ENCODE measurements at places on chromosomes 11 and 22.

DNA sequence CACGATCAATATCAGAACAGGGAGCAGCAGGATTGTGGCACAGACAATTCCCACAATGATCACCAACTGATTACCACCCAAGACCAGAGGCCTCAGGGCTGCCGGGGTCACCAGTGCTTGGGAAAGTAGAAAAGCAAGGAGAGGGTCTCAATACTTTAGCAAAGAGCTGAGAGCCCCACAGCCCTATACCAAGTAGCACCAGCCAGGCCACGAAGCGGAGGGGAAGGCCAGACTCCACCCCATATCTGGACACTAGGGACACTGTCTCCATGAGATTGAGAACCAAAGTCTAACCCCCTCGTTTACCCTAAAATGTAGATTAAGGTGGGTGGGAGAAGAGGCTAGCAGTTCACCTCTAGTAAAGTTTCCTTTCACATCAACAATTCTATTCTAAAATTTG is 24.1 kb upstream of the SCN2B start:
- DNase-seq = no peak

DNA sequence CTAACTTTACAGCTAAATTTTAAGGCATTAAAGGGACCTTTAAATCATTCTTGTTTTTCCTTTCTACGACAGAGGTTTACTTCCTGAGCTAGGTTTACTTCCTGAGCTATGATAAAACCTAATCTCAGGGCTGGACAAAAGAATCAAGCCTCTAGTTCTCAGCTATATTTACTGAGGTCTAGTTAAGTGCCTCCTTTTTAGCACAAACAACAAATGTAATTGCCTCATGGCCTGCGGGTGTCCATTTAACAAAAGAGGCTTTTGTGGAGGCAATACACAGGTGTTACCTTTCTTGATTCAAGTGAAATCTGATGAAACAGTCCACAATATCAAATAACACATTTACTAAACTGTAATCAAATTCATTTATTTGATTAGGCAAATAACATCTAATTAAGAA is 67.3 kb downstream of the IMMP1L start:
- no peak for DNase-seq

GRCh38 chr11:6653097-6653496 is 2.5 kb downstream of the DCHS1 start:
- no peak for DNase-seq

- no peak for DNase-seq
Measured at GRCh38 chr22:23222033-23222792, 41.9 kb downstream of the BCR start.

GRCh38 chr22:49363526-49364230 is 464.0 kb downstream of the BRD1 start:
- no peak for DNase-seq

DNA sequence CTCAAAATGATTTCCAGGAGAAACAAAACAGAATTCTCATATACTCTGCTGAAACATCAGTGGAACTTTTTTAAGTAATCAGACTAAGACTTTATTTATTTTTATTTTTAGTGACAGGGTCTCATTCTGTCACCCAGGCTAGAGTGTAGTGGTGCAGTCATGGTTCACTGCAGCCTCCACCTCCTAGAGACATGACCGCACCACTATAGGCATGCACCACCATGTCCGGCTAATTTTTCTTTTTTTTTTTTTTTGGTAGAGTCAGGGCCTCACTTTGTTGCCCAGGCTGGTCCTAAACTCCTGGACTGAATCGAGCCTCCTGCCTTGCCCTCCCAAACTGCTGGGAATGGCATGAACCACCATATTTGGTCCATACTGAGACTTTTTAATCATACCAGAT is 42.9 kb downstream of the PRDM10 start:
- DNase-seq = no peak

DNA sequence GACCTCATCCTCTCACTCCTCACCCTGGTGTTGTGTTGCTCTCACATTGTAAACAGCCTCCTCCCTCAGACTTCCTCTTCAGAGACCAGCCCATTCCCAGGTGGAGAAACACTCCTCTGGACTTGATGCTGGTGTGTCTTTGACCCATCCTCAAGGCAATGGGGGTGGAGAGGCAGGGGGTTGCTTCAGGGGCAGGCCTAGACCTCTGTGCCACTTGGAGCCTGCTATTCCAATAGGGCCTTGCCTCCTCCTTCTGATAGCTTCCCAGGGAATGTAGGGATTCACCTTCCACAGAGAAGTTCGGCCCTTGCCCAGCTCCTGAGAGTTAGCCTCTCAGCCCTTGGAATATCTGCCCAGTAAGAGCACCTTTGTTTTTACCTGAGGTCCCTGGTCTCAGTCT is 606.6 kb upstream of the CADM1 start:
- no peak for DNase-seq

DNA sequence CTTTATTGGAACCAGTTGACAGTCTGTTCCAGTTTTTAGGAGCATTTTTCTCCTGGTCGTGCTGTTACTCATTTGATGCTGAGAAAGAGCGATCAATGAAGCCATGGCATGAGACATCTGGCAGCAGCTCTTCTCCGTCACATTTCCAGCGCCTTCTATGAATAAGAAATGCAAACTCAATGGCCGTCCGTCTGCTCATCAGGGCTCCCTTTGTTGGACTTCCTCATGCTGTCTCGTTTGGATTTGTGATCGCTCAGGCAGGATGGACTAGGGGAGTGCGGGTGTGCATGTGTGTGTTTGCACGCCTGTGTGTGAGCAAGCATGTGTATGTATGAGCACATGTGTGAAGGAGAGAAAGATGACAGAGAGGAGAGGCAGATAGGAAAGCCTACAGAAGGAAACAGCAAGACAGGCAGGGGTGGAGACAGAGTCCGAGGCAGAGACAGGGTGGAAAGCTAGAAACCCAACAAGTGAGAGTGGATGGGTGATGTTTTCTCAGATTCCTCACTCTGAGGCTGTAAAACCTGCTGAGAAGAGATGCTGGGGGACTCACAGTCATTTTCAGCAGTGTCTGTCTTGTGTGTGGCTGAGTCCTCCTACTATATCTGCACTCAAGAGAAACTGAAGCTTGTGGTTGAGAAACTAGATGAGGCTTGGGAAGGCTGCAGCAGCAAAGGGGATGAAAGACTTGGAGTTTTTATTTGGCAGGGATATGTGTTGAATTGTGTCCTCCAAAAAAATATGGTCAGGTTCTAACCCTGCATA is 56.0 kb upstream of the CLMP start:
- no peak for DNase-seq

DNA sequence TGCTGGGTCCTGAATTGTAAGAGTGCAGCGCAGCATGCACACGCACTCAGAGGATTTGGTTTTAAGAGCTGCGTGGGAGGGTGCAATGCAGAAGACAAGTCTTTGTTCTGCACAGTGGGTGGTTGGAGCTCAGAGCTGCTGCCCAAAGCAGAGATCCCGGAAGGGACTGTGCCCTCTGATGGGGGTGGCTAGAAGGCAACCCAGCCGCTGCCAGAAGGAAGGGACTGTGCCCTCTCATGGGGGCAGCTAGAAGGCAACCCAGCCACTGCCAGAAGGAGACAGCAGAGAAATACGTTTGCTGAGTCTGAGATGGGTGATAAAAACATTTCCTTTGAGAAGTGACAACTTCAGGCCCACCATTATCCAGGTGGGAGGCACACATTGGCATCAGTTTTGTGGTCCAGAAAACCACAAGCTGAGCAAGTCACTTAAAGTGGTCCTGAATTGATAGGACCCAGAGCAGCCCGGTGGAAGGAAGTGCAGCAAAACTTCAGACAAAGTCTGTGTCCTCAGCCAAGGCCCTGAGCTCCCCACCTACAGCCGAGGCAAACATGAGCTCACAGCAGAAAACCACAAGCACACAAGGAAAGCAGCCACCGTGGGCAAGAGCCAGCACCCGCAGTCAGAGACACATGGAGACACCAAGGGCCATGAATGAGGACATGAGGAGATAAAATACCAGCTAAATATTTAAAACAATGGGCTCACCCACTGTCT is 4.3 kb downstream of the KRTAP5-6 start:
- no peak for DNase-seq

DNA sequence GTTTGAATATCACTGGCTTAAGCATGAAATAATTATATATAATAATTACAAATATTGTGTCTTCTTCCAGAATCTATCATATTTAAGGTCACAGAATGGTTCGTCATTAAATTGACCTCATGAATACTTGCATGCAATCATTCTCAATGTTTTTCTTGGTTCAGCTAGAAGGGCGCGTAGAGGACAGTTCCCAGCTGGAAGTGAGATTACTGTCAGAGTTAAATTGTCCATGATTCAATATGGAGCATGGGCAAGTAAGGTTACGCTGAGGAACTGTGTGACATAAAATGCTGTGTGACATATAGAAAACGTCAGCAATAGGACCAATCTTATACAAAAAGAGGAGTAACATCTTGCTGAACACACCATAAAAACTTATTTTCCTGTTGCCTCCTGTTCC is 2423.5 kb upstream of the RAG2 start:
- DNase-seq = no peak

All from GDM1 (cell line).